ENCODE measurements at places on chromosomes 2 and 18. TPM values are rescaled to one million over a fixed set of nuclear protein-coding genes. Genes with fewer than 3 reads are reported as not detected.

Gene PROM2
- not detected for total RNA-seq

Gene TNFAIP6
- not detected for total RNA-seq

Gene LANCL1
- 19.0 TPM for total RNA-seq

Gene CD8B
- total RNA-seq: not detected

Gene MYCN
- not detected for total RNA-seq

Gene ALK
- not detected for total RNA-seq

Gene APCDD1
- not detected for total RNA-seq

Gene SERPINB7
- total RNA-seq: not detected
